ENCODE measurements at places on chromosomes 1 and 21.

- DNase-seq: no peak
Measured at GRCh38 chr1:41404308-41404761, 43.1 kb downstream of the FOXO6 start.

DNA sequence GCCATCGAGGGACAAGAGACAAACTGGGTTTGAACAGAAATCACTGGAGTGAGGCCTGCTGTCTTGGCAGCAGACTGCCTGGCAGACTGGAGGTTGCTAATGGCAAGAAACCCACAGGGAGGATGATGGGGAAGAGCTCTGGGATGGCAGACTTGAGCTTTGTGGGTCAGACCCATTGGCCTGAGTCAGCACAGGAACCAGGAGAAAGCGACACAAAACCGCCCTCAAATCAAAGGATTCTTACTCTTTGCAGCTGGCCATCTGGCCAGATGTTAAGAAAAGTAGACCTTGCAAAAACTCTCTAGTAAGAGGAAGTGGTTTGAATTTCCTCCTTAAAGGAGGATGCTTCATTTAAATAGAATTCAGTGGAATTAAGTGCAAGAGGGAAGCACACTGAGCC is 195.2 kb upstream of the JUN start:
- DNase-seq: no peak

DNA sequence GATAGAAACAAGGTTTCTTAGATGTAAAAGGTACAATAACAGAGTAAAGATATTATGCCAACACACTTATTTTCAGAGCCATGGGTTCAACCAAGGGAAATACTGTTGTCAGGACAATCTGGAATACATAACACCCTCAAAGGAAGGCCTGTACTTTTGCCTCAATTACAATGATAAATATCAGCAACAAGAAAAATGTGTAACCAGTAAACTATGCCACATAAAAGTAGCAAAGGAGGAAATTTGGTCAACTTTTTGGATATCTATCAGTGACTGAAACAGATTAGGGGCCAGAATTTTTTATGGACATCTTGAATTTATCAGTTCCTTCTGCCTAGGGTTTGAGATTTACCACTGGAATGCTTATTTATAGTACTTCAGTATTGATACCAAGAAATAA is 24.6 kb upstream of the RAP1GAP start:
- no peak for DNase-seq

- DNase-seq: no peak
Measured at GRCh38 chr1:62175568-62176179, 19.0 kb upstream of the L1TD1 start.

DNA sequence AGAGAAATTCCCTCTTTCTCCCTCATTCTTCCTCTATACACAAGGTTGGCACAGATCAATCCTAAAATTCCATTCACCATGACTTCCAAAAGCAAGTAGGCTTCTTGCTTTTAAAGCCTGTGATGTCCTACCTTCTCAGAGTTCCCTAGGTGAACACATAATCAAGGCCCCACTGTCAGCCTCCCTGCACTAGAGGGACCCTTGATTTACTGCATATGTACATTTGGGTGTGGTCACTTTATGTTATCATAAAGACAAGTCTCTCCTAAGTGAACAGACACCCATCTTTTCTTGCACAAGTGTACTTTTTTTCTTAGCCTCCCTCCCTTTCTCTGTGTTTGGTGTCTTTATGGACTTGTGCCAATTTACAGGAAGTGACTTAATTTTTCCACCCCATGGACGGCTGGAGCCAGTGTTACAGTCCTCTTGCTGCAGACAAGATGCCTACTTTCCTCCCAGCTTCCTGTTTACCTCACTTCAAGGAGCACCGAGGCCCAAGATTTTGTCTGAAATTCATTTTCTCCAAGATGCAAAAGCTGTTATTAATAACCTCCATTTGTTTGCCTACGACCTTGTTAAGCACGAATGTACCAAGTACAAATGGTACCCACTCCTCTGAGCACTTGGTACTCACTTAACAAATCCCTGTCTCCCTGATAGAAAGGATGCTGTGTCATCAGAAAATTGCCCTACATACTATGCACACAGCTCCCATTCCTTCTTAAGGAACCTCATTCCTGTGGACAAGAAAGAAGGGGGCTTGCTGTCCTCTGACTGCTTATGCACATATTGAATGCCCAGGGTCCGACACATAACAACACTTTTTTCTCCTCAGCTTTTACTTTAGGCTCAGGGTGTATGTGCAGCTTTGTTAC is 82.8 kb upstream of the SLC44A3 start:
- no peak for DNase-seq

DNA sequence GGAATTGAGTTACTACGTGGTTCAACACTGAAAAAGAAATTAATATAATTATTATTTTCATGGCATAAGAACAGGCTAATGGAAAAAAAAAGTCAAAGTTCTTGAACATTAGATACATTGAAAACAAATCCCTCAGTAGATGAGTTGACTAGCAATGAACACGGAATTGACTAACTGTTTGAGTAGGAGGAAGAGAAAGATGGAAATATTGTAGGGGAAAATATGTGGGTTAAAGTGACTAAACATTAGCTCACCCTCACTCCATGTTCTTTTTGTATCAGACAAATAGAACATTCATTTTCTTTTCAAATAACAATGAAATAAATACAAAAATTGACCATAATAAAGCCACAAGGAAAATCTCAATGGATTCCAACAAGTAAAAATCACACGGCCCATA is 84.3 kb downstream of the KCNK2 start:
- no peak for DNase-seq
